Liver (tissue), 10 donors: ENCODE measurements at places on chromosomes 2 and 18. TPM values are rescaled to one million over a fixed set of nuclear protein-coding genes. Genes with fewer than 3 reads are reported as not detected.

GRCh38 chr2:193868833-193869232 is 1674.1 kb upstream of the TMEFF2 start:
- DNase-seq = no peak

Gene GPR55
- 0.05 TPM for total RNA-seq

DNA sequence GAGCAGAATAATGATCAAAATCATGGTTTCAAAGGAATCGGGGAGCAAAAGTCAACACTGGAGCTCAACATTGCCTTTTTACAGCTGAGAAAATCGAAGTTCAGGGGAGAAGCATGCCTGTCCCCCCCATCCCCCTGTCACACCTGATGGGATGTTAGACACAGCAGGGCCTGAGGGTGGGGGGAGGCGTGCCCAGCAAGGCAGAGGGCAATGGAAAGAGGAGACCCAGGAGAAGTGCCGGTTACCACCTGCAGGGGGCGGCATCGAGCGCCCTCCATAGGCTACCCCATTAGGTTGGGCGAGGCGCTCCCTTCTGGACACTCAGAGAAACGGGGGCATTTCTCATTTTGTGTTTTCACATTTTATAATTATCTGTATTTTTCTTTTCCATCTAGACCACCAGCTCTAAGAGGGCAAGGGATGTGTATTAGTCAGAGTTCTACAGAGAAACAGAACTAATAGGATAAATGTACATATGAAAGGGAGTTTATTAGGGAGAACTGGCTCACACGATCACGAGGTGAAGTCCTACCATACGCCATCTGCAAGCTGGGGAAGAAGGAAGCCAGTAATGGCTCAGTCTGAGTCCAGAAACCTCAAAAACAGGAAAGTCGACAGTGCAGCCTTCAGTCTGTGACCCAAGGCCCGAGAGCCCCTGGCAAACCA is 271.3 kb downstream of the LRATD1 start:
- DNase-seq = peak; percentile 67

GRCh38 chr2:625415-626333 is 51.5 kb downstream of the TMEM18 start:
- peak; percentile 17 for DNase-seq

Gene WNT6
- total RNA-seq = 0.08 TPM

DNA sequence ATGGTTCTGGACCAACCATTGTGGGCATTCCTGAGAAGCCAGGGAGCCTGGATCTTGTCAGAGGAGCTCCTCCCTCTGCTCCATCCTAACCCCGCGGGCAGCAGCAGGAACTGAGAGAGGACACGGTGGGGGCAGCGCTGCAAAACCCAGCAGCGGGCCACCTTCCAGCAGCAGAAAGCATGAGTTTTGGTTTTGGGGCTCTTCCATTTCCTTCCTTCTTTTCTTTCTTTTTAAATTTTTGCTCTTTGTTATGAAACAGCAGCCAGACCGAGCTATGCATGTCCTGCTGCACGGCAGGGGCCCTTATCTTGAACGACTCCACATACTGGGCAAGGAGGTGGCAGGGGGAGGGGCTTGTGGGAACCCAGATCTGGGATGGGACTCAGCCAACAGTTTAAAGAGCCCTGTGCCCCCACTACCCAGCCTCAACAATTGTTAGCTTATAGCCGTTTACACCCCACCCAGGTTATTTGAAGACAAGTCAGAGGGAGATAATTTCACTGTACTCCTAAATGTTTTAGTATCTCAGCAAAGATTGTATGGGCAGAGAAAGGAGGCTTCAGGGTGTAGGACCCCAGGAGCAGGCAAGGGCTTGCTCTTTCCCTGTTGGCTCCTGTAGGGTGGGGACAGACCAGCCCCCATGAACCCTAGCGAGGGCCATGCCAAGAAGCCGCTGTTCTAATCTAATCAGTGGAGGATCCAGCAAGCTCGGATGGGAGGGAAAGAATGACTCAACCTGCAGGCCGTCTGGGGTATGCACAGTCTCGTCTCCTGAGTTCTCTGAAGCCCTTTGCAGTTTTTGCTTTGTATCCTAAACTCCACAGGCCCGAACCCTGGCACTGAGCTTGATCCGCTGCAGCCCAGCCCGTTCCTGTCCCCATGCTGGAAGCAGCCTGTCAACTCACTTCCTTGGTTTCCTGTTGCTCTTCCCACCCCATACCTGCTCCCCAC is 75.3 kb downstream of the LRRFIP1 start:
- no peak for DNase-seq

- no peak for DNase-seq
Observed at GRCh38 chr2:173165443-173166238, 90.0 kb downstream of the MAP3K20 start.

- DNase-seq = no peak
Observed at GRCh38 chr2:38498045-38498481, 104.7 kb downstream of the HNRNPLL start.

Gene DLGAP1
- total RNA-seq = 0.17 TPM

Gene TNP1
- total RNA-seq = not detected

DNA sequence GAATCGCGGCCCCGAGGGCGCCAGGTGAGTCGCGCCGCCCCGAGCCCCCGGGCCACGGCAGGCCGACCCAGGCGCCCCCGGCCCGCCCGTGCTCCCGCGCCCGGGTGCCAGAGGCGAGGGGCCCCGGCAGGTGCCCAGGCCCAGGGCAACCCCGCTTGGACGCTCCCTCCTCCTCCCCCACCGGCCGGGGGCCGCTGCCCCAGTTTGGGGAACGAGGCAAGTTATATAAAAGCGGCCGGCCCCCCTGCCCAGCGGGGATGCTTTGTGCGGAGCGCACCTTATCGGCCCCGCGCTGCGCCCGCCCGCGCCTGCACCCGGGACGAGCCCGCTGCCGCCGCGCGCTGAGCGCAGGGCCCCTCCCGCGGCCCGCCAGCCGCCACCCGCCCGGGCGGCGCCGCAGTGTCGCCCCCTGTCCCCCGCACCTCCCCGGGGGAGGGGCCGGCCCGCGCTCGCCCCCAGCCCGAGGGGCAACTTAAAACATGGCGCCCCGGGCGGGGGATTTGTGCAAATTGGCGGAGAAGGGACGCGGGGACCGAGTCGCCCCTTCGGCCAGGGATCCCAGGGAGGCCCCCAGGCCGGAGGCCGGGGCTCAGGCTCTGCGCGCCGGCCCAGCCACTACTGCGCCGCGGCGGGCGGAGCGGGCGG is 639 bp downstream of the EPB41L3 start:
- DNase-seq = no peak

Gene LTBP1
- 57.6 TPM for total RNA-seq

DNA sequence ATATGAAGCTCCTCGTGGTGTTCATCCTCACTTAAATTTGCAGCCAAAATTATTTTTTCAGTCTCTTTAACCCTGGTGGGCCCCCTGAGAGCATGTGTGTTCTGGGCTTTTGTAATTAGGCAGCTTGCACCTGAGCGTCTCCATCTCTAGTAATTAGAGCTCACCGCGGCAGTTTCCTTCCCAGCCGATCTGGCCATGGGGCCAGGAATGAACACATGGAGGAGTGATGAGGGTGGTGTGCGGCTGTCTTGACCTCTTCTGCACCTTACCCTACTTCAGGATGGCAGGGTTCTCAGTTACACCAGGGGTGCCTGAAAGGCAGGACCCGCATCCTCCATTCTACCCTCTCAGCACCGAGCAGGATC is 98.5 kb downstream of the AFF3 start:
- DNase-seq = no peak

DNA sequence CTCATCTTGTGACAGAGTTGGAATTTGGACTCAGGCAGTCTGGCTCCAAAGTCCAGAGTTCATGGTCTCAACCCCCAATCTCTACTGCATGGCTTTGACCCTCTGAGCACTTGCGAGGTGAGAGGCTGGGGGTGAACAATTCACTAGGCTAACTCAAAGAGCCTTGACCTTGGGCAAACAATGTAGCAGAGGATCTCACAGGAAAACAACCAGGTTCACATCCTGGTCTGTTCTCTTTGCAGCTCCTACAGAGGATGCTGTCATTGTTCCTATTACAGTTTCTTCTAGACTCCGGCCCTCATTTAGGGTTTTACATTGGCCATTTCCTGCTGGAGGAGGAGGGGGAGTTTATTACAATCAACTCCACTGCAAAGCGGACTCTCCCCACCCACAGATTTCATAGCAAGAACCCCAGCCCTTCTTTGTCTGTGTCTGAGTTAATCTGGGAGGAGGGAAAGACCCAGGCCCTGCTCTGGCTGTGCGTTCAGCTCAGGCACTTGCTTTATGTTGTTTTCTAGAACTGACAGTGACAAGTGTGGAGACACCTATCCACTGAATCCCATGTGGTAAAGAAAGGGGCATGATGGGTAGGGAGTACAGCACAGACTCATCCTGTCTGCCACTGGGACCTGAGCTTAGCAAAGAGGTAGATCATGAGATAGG is 101.6 kb downstream of the LBH start:
- DNase-seq = no peak

GRCh38 chr18:46418663-46419260 is 238.3 kb downstream of the LOXHD1 start:
- no peak for DNase-seq

Gene RTP5
- total RNA-seq = not detected

Gene ADCYAP1
- not detected for total RNA-seq

GRCh38 chr18:79432376-79433120 is 36.8 kb downstream of the NFATC1 start:
- DNase-seq = no peak

DNA sequence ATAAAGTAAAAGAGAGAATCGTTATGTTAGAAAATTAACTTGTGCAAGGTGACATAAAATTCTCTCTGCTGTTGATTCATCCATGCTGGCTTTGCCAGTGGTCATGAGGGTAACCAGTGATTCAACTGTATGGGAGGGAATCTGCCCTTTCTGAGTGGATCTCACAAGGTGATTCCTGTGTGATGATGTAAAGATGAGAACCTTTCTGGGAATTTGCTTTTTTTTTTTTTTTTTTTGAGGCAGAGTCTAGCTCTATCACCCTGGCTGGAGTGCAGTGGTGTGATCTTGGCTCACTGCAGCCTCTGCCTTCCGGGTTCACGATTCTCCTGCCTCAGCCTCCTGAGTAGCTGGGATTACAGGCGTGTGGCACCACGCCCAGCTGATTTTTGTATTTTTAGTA is 23.3 kb downstream of the RAB31 start:
- DNase-seq = no peak

Gene HJURP
- total RNA-seq = 0.08 TPM
